ENCODE measurements at places on chromosomes 12 and 14.

- DNase-seq = no peak
These were observed 4.0 kb upstream of the TMEM229B start for GRCh38 chr14:67492538-67492937.

DNA sequence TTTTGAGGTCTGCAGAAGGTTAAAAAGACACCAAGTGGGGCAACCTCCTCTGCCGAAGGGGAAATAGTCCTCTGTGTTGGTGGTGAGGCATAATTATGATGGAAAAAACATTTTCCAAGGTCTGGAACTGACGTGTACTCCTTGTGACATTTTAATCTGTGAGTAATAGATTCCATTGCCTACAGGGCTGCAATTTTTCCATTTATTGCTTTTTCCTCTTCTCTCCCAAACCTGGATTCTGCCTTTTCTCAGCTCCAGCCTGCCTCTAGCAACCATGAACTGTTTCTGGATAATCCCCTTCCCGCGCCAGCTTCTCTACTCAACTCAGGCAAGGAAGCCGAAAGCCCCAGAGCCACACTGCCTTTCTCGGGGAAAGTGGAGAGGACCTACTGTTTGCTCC, 230.1 kb upstream of the PLXNC1 start:
- DNase-seq = no peak

GRCh38 chr14:99976021-99976420, 89.2 kb upstream of the EVL start:
- no peak for DNase-seq

DNA sequence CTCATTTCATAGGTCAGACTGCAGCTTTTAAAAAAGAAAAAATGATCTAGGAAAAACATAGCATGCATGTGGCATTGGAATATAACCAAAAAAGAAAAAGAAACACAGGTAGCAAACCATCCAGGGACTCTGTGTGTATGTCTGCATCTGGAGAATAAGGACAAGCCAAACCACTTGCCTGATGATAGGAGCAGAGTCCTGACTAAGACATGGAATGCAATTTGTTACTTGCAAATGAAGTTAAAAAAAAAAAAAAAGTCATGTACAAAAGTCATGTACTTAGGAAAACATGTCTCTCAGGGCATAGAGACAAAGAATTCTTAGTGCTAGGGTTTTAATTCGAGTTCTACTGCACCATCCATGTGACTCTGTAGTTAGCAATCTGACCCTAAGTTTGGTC, 15.9 kb downstream of the TSPAN11 start:
- DNase-seq = no peak

GRCh38 chr12:126668538-126668937, 1598.4 kb upstream of the TMEM132C start:
- DNase-seq = no peak

GRCh38 chr12:13564266-13564810, 367.8 kb downstream of the EMP1 start:
- no peak for DNase-seq

- DNase-seq = no peak
These were observed 234.8 kb upstream of the ATP2B1 start for GRCh38 chr12:89943463-89943862.

DNA sequence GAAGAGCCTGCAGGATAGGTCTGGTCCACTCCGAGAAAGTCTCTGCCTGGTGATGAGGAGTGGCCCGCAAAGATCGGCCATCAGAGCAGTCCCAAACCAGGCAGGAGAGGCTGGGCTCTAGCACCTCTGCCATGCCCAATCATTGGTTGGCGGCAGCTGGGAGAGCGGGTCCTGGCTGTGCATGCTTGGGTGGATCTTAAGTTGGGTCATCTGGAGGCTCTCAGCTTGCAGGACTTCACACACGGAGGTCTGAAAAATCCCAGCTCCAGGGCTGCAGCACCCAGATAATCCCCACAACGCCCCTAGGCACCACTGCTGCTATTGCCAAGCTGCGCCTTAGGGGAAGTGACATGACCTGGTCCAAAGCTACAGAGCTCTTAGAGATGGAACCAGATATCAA, 766.7 kb upstream of the TBX3 start:
- no peak for DNase-seq

DNA sequence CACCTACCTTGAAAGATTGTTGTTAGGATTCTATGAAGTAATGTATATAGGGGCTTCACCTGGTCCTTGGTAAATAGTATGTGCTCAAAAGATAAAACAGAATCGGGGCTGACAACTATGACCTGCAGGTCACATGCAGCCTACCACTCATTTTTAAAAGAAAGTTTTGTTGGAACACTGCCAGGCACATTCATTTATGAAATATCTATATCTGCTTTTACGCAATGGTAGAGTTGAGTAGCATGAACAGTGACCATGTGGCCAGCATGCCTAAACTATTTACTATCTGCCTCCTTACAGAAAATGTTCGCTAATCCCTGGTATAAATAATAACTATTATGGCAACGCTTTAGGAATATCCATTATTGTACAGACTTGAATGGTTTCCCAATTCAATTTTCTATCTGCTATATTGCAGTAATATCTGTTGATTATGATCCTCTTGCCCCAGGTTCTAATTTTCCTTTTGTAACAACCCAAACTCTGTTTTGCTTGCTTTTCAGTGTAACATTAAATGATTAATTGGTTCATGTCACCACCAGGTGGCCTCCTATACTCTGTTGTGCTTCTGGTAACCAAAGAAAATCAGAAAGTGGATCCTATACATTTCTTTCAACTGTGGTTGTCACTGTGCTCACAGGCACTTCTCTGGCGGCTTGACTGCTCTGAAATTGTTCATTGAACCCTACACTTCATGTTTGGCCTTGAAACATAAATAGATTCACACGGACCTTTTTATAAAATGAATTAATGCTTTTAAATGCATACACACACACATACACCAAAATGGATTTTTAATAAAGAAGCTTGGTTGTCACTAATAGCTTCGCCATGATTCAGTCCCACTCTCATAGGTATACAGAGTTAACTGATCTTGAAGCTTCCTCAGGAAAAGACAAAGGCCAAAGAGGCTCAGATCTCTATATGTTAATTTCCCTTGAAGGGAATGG, 227.7 kb upstream of the NPAS3 start:
- DNase-seq = no peak

DNA sequence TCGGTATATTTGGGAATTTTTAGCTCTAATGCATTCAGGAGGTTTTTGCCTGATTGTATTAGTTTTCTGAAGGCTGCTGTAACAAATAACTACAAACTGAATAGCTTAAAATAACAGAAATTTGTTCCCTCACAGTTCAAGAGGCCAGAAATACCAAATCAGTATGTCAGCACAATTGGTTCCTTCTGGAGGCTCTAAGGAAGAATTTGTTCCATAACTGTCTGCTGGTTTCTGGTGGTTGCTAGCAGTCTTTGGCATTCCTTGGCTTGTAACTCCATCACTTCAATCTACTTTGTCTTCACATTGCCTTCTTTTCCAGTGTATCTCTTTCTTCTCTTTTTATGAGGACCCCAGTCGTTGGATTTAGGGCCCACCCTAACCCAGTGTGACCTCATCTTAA, 21.3 kb downstream of the TMTC3 start:
- no peak for DNase-seq

GRCh38 chr12:12445882-12446181, 89.0 kb downstream of the BORCS5 start:
- no peak for DNase-seq

DNA sequence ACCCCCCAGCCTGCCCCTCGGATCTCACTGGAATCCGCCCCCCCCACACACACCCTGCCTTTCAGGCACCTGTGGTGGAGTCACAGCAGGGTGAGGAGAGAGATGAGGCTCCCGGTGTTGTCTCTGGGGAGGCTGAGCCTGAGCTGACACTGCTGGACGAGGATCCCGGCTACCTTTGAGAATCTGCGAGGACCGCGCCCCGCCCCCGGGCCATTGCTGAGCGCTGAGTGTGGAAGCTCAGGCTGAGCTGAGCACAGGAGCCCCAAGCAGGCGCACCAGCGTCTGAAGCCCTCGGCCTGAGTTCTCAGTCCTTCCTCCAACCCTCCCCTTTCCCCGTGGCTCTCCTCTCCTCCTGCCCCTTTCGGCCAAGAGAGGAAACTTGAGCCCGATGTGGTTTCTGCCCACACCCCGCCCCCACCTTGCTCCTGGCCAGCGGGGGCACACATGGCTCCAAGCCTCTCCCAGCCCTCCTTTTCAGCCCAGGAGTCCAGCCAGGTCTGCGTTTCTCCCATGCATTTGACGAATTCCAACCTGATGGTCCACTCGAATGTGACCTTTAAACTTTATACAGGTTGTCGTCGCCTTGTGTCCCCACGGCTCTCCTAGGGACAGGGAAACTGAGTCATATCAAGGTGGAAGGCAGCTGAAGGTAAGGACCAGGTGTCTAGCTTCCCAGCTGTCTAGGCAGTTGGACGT, at the start of gene NFE2:
Gene NFE2 (minus strand): TSS at position 284 of the 696 bp plus-strand sequence. CDS start 5,767 bp downstream, outside the sequence.
- DNase-seq = peak; percentile 44

DNA sequence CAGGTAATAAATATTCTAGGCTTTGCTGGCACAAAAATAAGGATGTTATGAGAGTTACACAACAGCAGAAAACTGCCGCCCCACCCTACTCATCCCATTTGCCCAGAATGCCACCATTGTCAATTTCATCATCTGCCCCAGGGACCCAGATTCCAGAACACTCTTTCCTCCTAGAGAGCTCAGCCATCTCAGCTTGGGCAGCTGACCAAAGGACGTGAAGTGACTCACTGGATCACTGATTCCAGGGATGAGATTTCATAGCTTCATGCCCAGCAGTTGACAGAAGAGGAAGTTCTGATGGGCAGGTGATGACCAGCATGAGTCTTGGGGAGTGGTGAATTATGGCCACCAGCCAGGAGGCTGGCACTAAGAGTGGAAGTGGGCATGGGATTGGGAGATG, 450.3 kb downstream of the RMST start:
- no peak for DNase-seq

GRCh38 chr12:53483225-53483978, 15.9 kb downstream of the MAP3K12 start:
- DNase-seq = no peak

DNA sequence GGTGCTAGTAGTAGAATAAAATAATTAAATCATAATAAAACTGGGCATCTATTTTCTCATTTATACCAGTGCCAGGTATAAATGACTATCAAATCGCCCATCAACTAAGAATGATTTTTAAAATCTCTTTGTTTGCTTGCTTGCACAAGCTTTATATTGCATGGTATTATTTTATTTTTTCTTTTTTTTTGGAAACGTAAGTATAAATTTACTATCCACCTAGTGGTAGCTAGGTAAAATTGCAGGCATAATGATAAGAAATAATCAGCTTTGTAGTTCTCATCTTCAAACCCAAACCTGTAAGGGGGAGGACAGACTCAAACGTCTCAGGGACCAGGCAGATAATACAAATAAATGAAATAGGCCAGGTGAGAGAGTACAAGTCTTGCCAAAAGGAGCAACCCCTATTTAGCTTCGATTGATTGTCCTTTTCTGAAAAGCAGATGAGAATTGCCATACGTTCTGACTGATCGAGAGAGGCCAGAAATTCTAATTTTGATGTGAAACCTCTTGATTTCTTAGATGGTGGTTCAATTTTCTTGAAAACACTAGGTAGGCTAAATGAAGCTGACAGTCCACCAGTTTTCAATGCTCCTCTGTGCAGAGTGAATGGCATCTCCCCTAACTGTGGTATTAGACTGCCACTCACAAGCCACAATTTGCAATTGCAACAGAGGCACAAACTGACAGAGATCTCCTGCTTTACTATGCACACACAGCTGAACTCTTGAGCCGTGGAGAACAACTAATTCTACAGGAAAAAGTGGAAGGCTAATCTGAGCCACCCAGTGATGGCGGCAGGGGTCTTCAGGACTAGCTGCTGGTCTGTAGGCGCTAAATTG, 189.3 kb downstream of the DACT1 start:
- DNase-seq = no peak

DNA sequence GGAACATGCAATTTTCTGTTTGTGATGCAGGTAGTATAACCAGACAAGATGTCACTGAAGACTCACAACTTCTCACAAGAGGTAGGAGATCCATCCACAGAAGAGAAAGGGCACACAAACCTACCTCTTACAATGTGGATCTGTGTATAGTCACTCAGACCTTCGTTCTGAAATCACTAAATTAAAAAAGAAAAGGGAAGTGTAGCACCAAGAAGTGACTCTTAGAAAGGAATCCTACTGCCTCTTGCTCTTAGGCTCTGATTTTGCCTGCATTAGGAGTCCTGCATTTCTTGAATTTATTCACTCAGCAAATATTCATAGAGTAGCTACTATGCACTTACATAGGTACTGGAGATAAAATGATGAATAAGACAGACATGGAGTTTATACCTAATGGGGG, 347.6 kb downstream of the BMP4 start:
- DNase-seq = no peak

DNA sequence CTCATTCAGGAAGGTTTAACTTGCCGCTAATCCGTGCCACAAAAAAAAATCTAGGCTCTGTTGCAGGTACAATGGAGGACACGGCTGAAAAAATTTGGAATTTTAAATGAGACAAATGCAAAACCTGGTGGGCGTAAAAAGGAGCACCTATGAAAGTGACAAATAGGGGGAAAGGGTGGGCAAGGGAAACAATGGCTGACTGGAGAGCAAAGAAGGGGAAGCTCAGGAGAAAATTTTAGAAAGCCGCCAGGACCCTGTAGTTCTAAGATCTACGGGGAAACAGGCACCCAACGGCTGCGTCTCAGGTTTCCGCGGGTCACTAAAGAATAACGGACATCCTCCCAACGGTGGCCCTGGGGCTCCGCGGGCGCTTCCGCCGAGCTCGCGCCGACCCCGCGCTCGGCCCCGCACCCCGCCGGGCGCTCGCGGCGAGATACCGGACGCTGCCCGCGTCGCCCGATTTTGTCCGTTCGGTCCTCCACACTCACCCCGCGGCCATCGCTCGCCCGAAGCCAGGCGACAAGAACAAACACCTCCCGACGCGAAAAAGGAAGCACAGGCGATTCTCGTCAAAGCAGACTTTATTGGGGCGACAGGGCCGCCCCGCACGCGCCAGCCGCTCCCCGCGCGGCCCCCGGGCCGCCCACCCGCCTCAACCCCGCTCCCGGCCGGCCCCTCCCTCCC, 1.1 kb upstream of the YY1 start:
- DNase-seq = peak; percentile 67

GRCh38 chr12:103758310-103759089, 82.5 kb downstream of the NT5DC3 start:
- no peak for DNase-seq

- DNase-seq = no peak
These were observed at the start of gene SRRM4 for GRCh38 chr12:118981285-118982211. Gene SRRM4 (plus strand): TSS chr12:118981541. CDS start chr12:118981883, 342 bp downstream.

DNA sequence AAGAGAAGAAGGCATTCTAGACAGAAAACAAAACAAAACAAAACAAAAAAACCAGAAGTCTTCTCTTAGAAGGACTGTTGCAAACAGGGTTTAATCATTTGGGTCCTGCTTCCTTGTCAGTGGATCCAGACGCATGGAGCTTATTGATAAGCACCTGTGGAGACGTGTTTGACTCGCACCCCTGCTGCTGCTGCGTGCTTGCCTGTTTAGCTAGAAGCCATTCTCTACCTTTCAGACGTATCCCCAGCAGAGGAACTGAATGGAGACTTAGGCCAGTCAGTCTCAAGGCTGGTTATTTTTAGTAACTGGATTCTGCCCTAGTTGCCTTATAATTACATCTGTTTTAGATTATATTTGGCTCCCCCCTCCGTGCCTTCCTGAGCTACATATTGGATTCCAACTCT, 186.1 kb upstream of the EEA1 start:
- DNase-seq = no peak

All from activated naive CD8-positive, alpha-beta T cell treated with anti-CD3 and anti-CD28 coated beads for 36 hours (primary cell).